ENCODE measurements at places on chromosomes 16 and 17.

- DNase-seq = no peak
Observed at GRCh38 chr16:88606148-88606757, 32.1 kb upstream of the IL17C start.

GRCh38 chr17:53707566-53707965, 115.2 kb upstream of the KIF2B start:
- no peak for DNase-seq

GRCh38 chr17:82013772-82014321, 8.8 kb downstream of the CENPX start:
- no peak for DNase-seq

GRCh38 chr17:5399767-5400166, 19.7 kb downstream of the NUP88 start:
- no peak for DNase-seq

DNA sequence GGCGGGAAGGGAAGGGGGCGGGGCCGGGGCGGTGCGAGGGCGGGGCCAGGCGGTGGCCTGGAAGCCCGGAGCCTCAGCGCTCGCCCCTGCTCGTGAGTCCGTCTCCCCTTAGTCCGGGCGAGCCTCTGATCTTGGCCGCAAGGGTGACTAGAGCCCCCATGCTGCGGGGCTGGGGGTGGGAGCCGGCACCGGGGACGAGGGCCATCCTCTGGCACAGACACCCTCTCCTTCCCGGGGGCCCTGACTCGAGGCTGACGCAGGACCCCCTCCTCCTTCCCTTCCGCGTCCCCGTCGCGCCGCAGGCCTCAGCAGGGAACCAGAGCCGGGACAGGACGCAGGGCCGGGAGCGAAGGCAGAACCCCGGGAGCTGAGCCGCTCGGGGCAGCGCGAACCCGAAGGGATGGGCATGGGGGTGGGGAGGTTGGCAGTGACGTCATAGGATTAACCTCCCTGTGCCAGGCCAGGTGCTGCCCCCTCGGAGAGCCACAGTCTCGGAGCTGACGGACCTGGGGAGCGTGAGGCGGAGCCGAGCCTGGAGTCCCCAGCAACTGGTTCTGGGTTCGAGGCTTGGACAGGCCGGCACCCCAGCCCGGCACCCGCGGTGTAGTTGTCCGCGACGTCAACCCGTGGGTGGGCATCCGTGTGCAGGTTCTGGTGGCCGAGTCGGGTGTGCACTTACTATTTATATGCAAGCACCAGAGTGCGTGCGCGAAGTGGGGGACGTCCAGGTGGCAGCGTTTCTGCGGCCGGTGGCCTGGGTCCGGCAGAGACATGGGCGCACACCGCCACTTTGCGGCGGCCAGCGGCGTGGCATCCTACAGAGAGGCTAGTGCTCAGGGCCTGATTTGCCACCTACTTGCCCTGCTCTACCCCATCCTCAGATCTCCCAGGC, 503 bp upstream of the PLCD3 start:
- DNase-seq = peak; percentile 71

- peak; percentile 25 for DNase-seq
Observed at GRCh38 chr17:50841949-50842354, 6.6 kb downstream of the WFIKKN2 start.

GRCh38 chr17:79851461-79851817, 12.2 kb upstream of the CBX4 start:
- DNase-seq = no peak

DNA sequence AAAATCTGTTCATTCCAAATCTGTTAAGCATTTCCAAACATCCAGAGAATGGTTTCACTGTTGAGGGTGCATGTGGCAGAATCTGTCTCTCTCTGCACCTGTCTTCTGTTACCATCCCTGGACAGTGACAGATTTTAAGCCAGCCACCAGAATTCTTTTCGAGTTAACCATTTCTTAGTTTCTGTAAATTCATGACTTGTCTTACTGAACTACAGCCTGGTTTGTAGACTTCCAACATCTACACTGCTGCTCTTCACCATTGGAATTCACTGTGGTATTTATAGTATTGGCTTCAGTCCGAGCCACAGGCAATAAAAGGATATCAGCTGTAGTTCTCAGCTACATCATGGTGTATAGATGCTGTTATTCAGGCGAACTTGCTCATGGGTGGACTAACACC, 47.6 kb downstream of the GOSR1 start:
- DNase-seq = no peak

DNA sequence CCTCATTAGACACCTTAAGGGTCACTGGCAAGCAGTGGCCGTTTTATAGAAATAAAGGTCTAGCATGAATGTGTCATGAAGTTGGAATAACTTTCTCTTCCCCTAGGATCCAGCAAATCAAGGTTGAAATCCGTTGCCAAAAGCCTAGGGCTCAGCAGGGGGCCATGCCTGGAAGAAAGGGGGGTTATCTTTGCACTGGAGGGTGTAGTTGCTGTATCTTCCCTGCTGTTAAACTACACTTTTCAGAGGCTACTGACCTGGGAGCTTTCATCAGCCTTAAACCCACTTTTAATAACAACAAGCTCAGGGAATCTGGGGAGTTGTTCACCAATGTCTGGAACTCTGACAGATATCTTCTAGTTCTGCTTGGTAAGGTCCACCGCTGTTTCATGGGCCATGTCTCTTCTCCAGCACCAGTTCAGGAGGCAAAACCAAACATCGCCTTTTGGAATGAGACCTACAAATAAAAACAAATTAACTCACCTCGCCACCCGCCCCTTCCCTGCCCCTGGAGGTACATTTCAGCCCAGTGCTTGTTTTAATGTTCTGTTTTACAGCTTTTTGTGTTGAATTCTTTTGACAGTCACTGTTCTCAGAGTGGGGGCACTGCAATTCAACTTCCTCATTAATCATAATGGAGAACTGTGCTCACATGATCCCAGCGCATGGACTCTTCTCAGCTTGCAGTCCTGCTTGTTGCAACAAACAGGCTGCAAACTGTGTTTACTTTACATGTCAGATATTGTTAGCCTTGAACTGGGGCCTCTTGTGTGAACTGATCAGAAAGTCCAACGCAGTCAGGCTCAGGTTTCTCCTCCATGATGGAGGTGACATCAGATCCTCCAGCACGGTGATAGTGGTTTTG, 508.7 kb downstream of the KCNJ2 start:
- no peak for DNase-seq

- no peak for DNase-seq
Observed at GRCh38 chr17:8781776-8782175, 17.4 kb downstream of the MFSD6L start.

DNA sequence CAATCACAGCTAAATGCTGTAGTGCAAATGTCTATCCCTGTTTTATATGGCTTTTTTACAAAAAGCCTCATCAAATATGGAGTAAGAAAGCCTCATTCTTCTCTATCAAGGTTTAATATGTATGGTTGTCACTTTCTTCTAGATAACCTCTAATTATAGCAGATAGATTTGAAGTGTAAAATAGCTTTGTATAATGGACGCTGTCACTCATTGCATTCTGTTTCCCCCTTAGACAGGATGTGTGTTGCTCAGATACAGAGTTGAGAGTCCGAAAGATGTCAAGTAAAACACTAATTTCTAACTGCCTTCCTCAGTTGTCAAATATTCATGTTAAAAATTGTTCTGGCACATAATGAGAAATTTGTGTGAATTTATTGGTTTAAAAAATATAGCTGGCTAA, 88.0 kb downstream of the NLK start:
- DNase-seq = no peak

GRCh38 chr16:12336141-12336540, 359.6 kb downstream of the SNX29 start:
- DNase-seq = no peak

DNA sequence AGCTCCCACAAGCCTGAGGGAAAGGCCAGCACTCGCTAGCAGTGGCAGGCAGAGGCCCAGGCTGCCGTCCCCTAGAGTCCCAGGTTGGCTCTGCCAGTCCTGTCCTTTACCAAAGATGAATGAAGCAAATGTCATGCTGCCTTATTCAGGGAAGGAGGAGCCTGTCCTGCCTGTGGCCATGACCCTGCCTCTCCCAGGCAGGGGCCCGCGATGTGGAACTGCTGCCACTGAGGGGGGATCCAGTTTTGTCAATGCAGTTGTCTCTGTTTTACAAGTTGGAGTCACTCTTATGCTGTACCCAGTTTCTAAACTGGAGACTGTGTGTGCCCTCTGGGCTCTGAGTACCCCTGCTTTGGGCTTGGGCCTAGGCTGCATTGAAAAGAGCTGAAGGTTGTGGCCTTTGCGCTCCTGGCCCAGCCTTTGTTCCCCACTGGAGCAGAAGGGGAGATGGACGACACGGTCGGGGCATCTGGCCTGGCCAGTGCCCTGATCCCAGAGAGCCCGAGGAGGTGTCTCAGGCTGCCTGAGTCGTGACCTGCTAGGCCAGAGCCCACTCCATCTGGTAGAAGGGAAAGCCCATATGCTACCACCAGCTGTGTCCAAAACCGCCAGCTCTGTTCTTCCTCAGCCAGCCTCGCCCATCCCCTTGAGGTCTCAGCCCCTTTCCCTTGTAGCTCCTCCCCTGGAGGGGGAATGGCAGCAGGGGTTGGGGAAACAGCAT, 5.5 kb downstream of the LIMD2 start:
- DNase-seq = no peak

DNA sequence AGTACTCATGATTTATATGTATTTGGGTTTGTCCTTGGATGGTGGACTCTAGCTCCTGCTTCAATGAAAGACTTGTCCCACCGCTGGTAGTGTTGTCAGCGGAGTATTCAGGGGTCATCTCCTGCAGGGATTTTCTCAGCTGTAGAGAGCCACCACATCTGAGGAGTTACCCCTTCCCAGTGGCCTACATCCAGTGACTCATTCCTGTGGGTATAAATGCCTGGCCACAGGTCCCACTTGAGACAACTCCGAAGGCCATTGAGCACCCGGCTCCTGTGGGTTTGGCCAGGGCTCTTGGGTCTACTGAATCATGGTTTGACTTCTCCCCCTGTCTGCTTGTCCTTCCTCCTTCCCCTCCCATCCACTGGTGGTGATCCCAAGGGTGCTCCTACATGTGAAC, 34.6 kb upstream of the WSB1 start:
- DNase-seq = no peak

DNA sequence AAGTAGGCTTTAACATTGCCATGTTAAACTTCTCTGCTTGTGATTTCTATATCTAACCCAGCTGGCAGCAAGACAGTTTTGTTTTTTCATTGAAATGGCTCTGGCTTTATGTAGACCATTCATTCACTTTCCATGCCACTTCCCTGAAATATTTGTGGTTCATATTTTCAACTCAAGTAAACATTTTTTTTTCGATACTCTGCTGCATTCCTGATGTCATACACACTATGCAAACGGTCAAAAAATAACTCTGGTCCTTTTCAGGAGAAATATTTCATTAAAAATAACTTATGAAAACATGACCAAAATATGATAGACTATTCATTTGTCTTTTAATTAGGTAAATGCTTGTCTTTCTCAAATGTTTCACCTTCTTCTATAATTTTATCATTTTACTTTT, 116.3 kb downstream of the USP22 start:
- DNase-seq = no peak

GRCh38 chr16:67176662-67177061, 6.3 kb downstream of the NOL3 start:
- DNase-seq = no peak

DNA sequence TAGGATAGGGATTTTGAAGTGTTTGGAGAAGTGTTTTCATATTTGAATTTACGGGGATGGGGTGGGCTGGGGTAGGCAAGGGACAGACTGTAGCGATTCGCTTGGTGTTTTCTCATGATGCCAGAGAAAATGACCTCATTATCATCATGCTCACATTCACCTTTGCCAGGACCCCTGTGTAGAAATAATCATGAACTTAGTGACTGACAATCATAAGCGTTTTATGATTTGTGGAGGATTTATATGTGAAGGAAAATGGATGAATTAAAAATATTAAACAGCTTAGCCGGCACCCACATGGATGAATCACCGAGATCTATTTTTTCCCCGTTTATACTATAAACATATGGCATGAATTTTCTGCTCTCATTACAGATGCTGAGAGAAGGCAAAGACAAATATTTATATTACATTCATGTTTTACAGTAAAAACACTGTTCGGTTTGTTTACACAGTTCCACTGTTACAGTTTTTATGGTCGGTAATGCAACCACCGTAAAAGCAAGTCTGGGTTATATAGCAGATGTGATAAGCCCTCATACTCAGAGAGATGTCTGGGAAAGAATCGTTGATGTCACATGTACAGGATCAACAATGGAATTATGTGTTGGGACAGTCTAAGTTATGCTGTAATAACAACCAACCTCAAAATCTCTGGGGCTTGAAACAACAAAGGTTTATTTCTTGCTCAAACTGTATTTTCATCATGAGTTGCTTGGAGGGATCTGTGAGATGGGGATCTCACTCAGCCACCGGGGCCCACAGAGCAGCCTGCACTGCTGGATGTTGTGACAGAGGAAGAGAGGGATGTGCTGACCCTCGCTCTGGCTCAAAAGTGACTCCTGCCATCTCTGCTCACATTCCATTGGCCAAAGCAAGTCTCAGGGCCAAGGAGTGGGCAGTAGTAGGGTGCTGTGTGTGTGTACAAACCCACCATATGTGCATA, 85.1 kb downstream of the WWOX start:
- DNase-seq = no peak

DNA sequence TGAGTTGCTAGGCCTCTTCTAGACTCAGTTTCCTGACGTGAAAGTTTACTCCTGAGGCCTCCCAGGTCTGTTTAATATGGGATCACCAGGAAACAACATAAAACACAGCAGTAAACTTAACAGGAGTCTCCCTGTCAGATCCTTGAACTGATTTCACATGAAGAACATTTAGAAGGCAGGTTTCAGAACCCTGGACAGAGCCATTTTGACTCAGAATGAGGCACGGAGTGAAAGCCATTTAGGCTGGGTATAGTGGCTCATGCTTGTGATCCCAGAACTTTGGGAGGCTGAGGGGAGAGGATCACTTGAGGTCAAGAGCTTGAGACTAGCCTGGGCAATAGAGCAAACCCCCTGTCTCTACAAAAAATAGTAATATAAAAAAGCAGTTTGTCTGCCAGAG, 289.1 kb downstream of the CA10 start:
- peak; percentile 12 for DNase-seq

DNA sequence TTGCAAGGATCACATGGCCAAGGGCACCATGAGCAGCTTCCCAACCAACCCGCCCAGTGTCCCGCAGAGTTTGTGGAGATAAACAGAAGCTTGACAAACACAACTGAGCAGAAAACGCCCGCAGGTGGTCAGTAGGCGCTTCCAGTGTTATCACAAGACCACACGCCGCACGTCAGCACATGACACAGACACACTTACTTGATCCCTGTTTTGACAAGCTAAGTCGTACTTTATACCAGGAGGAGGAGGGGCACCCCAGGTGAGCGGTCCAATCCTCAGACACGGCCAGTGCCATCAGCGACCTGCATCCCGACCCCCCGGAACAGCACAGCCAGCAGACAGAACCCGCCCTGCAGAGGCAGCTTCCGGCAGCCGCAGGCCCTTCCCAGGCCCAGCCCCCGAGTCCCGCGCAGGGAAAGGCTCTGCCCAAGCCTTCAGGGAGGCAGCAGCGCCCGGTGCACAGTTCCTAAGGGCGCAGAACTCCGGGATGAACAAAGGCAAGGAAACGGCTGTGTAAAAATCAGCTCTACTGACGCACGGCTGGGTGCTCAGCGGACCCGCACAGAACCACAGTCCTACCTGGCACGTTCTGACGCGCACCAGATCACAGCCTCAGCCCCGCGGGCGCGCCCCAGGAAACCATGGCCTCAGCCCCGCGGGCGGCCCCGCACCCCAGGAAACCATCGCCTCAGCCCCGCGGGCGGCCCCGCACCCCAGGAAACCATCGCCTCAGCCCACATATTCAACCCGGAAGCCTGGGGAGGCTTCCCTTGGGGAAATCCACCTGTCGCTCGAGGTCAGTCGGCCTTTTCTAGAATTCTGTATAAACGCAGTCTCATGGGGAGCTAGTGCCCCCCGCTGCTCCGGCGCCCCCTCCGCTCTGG, 27.8 kb downstream of the AXIN1 start:
- DNase-seq = peak; percentile 35

- no peak for DNase-seq
Observed at GRCh38 chr16:46970089-46970488, 3.4 kb downstream of the DNAJA2 start.

Data from KG1 (cell line).